Daoy (cell line): ENCODE measurements at places on chromosomes 6 and 20.

GRCh38 chr6:168318579-168319278 lies 848 bp downstream of the DACT2 start:
- no peak for DNase-seq

- DNase-seq = no peak
Measured at GRCh38 chr6:158017621-158018040, 36.0 kb downstream of the SYNJ2 start.

DNA sequence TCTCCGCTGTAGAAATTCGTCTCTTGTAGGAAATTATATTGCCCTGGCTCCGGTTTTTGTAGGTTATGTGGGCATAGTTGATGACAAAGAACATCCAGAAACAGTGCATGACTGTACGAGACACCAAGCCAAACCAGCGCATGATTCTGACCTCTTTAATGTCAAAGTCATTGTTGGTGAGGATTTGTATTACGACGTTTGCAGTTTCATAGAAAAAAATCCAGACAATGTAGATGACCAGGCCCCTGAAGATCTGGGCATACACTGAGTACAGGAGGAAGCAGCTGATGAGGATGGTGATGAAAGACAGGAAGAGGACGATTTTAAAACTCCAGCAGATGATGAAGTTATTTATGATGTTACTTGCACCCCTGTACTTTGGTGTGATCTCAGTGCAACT lies 39.1 kb upstream of the TBC1D22B start:
- no peak for DNase-seq

GRCh38 chr20:49945701-49946477 lies 9.7 kb downstream of the RNF114 start:
- DNase-seq = no peak

DNA sequence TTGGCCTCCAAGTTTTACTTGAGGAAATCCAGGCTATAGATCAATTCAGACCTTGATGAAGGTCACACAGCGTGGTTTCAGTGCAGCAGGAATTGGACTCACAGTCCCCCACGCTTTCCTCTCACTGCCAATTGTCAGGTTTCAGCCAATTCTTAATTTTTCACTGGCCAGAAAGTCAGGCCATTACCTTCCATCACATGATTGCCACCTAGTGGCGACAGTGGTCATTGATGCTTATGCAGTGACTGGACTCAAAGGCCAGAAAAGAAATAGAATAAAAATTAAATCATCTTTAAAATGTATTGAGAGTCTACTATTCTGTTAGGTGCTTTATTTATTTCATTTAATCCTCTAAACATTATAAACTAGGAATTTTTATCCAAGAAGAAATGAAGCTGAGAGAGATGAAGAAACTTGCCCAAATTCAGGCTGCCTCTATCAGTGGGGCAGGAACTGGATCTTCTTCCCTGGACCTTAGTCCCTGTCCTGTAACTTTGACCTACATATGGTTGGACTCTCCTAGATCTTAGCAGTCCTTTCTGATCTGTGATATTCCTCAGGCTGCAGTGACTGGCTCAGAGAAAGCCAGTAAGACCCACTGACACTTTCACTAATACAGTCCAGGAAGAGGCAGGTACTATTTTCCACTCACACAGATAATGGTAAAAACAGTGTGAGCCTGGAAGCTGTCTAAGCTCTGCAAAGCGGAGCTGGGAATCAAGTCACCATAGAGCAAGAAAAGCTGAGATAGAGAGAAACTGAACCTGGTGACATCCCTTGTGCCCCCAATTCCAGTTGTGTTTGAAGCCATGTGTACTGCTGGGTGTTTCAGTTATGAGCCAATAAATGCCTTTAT lies 133.3 kb downstream of the ELOVL4 start:
- peak; percentile 70 for DNase-seq

GRCh38 chr6:100678027-100678426 lies 203.1 kb downstream of the ASCC3 start:
- DNase-seq = no peak

DNA sequence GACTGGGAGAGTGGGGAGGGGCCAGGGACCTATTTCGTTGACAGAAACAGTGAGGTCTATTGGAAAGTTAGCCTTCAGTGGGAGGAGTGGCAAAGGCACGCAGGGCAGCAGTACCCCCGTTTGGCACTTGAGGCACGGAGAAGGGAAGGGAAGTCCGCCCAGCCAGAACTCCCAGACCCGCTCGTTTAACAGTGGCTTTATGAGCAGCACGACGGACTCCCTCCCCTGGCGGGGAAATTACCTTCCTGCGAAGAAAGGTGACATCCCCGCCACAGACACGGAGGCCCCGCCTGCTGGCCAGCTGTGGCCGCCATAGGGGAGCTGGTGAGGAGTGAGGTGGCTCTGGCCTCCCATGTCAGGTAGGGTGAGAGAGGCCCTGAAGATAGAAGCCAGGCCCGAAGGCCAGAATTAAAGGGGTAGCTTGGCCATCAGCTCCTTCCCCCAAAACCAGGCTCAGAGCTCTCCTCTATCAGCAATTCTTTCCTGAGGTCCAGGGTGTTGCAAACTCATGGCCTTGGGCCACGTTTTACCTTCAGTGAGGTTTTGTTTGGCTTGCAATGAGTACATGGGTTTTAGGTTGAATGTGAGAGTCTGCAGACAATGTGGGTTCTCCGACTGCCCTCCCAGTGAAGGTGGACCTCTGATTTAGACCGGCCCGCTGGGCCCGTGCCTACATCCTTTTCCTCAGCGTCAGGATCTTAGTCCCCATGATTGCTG lies 123.7 kb downstream of the MRPL14 start:
- DNase-seq = peak; percentile 30

- DNase-seq = no peak
Measured at GRCh38 chr20:24816907-24817306, 132.2 kb upstream of the CST7 start.

GRCh38 chr6:100906325-100906724 lies 25.2 kb upstream of the ASCC3 start:
- no peak for DNase-seq

DNA sequence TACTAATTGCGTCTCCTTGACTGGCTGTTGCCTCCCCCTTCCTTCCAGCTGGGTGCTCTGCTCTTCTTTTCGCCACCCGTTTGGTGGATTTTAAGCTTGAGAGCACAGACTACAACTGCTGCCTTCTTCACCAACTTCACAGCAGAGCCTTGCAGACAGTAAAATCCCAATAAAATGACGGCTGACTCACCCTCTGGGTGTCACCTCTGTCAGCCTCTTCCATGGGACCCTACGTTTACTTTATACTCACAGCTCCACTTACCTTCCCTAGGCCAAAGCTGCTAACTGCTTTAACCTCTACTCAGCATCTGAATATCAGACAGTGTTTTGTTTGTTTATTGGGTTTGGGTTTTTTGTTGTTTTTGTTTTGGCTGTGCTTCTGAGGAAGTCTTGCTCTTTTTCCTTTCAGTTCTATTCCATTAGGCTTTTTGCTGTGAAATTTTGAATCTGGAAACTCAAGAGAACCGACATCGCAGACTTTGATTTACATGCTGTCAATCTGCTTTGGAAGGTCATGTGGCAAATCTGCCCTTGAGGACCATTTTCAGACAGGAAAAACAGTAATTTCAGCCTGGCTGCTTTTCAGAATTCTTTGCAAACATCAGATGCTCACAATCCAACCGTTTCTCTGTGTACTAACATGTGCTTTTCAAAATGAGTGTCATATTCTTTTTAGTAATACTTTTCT lies 2.4 kb downstream of the AGPAT4 start:
- DNase-seq = no peak

DNA sequence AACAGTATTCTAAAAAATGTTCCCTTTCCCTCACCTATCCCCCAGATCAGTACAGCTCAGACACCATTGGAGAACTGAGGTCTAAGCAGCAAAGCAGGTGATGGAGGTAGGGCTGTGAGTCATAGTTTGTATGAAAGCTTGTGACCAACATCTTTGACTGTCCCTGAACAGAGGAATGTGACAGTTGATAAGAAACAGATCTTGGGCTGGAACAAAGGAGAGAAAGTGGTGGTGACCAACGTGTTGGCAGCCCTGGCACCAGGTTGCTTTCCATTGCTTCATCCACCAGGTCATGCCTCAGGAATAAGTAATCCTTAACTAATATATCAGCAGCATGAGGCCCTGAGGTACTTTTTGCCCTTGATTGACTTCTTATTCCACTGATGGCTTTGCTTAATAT lies 19.9 kb upstream of the CRIP3 start:
- no peak for DNase-seq

DNA sequence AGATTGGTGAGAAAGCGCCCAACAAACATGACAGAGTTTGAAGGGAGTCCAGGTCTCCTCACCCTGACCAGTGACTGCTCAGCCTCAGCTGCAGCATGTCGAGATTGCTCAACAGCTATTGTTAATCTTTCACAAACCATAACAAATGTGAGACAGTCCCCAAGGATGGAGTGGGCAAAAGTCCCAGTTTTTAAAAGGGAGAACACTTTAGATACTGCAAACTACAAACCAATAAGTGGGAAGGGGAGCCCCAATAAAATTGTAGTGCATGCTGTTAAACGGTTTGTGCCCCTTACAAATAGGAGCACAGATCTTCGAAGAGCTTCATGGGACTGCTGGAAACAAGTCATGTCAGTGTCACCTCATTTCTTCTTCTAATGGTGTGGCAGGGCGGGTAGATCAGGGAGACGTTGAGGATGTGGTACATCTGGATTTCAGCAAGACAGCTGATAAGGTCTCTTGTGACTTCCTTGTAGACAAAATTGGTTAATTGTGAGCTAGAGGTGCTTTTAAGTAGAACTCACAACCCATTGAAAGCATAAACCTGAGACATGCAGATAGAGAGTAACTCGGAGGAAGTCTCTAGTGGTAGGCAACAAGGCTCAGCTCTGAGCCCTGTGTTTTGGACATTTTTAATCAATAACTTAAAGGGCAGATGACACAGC lies 134.0 kb upstream of the ARMC2 start:
- DNase-seq = no peak

DNA sequence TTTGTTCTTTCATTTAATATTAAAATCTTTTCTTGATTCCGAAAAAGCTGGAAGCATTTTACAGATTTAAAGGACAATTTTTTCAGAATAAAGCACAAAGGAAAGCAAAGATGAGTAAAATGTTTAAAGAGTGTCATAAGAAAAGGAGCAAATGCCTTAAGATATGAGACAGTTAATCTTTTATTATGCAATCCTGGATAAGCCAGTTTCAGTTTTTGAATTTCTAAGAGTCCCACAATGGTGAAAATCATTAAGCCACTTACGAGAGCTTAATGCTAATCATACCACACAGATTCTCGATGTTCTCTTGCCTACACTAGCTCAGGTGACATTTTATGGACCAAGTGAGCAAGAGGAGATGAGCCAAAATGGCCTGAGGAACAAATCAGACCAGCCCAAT lies 103.7 kb upstream of the RNF217 start:
- DNase-seq = no peak

GRCh38 chr20:49372095-49372734 lies 94.4 kb upstream of the ZNFX1 start:
- DNase-seq = no peak

GRCh38 chr20:49427751-49428518 lies 54.5 kb downstream of the KCNB1 start:
- DNase-seq = no peak

- no peak for DNase-seq
Measured at GRCh38 chr6:19530188-19530587, 307.0 kb upstream of the ID4 start.

DNA sequence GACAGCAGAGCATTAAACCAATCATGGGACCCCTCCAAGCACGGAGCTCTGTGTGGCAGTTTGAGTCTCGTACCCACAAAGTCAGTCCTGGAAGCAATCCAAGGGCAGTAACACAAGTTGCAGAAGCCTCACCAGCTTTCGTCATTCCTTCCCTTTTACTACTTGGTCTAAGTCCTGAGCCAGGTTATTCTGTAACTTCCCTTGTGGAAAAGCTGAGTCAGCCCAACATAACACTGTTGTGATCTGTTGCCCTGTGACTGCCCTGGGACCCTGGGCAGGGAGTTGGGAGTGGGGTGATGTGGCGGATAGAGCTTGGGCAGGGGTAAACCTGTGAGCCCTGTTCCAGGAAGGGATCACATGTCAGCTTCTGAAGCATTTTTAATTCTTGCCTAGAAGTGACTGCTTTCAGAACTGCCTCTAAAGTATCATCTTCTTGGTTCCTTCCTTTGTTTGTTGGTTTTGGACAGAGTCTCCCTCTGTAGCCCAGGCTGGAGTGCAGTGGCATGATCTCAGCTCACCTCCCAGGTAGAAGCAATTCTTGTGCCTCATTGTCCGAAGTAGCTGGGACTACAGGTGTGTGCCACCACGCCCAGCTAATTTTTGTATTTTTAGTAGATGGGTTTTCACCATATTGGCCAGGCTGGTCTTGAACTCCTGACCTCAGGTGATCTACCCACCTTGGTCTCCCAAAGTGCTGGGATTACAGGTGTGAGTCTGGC lies 183.7 kb upstream of the JAG1 start:
- DNase-seq = peak; percentile 57

DNA sequence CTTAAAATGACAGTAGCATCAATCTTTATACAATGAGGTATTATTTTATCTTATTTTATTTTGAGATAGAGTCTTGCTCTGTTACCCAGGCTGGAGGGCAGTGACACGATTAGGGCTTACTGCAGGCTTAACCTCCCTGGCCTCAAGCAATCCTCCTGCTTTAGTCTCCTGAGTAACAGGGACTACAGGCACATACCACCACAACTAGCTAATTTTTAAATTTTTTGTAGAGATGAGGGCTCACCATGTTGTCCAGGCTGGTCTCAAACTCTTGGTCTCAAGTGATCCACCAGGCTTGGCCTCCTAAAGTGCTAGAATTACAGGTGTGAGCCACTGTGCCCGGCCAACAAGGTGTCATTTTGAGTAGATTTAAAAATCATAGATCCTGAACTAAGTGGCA lies 125.9 kb downstream of the PDSS2 start:
- no peak for DNase-seq

GRCh38 chr20:40286975-40287531 lies 402.0 kb downstream of the MAFB start:
- DNase-seq = peak; percentile 41

DNA sequence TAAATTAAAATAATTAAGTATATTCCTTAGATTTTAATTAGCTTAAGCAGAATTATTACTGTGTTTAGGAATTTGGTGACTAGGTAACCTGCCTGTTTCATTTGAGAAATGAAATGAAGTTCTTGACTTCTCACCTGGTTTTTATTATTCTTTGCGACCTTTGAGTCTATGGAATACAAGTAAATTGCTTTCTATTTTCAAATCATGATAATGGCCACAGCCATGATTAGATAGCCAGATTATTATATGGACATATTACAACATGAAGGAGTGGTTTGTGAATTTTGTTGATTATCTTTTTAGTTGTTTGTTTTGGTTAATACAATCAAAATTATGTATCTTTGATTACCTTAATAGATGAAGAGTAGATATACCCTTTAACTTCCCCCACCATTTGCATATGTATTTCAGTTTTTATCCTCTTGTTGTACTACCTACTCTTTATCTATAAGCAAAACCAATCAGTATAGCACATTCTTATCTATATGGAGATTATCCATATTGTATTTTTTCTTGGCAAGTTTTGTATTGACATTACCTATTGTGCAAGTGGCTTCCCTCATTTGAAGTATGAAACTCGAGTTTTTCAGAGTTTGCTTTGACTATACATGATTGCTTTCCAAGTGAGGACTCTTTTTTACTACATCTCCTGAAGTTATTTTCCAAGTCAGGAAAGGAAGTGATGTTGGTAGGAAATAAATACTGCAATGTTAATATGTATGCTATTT lies 47.9 kb downstream of the CD2AP start:
- DNase-seq = no peak

GRCh38 chr6:52180787-52181558 lies 5.2 kb upstream of the IL17A start:
- DNase-seq = no peak

GRCh38 chr6:12974551-12974950 lies 258.0 kb downstream of the PHACTR1 start:
- DNase-seq = no peak
